ENCODE measurements at places on chromosomes 12 and 14.

DNA sequence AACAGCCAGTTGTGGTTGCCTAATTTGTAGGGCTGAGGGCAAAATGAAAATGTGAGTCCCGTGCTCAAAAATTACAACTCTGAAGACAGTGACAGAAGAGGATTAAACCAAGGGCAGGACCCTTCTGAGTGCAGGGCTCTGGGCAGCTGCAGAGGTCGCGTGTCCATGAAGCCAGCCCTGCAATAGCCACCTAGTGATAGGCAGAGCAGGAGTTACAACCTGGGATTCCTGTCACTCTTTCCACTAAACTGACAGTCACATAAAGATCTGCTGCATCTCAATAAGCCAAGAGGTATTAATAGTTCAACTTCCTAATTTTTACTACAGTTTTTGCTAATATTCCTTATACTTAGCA lies 94.1 kb downstream of the SLC2A13 start:
- no peak for DNase-seq

GRCh38 chr12:93957870-93958269 lies 190.5 kb upstream of the PLXNC1 start:
- DNase-seq = no peak

GRCh38 chr12:130459916-130460315 lies 122.2 kb downstream of the PIWIL1 start:
- DNase-seq = no peak

DNA sequence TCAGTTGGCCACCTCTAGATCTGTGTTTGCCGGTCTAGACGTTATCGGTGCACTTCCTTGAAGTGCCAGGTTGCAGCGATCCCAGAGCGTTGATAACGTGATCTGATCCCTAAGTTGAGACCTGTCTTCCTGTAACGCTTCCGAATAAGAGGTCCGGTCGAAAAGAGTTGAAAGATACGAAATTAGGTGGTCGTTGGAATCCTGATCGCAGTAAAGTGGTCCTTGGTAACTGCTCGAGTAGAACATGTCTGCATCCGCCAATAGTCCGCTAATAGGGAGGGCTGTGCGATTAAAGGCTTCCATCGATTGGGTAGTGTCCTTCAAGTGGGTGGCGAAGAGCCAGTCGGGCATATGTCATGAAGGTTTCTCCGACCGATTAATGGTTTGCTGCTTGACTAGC lies 2.7 kb downstream of the SRSF5 start:
- no peak for DNase-seq

DNA sequence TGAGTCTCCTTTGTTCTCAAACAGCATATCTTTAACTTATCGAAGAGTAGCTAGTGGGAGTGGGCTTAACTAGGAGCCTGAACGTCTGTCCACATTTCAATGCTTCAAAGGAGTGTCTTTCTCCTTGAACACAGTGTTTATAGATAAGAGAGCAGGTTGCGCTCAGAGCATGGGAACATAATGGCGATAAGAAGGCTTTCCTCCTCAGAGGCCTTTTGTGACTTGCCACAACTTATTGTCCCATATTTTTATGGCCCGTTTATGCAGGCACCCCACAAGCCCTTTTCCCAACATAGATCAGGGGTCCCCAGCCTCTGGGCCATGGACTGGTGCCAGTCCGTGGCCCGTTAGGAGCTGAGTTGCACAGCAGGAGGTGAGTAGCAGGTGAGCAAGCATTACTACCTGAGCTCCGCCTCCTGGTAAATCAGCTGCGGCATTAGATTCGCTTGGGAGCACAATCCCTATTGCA lies 2.6 kb upstream of the DDX47 start:
- no peak for DNase-seq
